ENCODE measurements at places on chromosomes 2 and 18.

DNA sequence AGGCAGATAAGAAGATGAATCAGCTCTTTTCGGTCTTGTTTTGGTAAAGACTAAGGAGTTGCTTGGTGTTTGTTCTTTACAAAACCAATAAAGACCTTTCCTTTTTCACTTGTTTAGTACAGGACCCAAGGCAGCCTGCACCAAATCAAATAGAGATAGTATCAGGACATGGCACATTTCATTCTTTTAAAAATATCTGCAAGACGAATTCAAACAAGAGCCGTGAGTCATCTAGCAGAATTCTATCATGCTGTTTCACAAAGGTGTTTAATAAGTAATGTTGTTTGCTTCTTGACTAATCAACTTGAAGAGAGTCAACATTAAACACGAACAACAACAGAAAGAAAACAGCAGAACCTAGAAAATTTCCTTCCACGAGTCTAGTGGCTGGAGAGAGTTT is 102.8 kb upstream of the TTN start:
- no peak for DNase-seq

- no peak for DNase-seq
Observed at GRCh38 chr2:100470182-100470581, at the start of gene NMS. NMS (plus strand) TSS chr2:100470482; CDS start chr2:100470489, 7 bp downstream.

DNA sequence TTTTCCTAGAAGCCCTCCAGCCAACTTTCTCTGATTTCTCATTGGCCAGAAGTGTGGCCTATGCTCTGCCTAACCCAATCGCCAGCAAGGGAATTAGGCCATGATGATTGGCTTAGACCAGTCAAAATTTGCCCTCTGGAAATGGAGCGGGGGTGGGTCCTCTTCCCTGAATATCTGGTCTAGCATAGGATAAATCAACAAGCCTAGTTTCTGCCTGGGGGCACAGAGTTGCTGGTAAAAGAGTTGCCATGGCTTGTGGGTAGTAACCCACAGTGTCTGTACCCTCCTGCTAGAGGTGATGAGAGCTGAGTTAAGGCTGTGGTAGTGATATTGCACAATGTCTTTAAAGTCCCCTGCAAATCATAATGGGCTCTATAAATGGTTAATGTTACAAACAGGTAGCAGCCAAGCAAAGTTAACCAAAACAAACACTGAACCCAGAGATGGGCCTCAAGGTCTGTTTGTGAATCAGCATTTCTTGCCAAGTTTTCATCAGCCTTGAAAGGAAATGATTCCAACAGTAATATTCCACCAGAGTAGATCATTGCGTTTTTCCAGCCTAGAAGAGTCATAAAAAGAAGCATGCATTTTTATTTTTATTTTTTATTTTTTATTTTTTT is 19.3 kb downstream of the GALM start:
- DNase-seq: no peak

- DNase-seq: no peak
Observed at GRCh38 chr2:85310330-85310729, 17.5 kb downstream of the TGOLN2 start.

DNA sequence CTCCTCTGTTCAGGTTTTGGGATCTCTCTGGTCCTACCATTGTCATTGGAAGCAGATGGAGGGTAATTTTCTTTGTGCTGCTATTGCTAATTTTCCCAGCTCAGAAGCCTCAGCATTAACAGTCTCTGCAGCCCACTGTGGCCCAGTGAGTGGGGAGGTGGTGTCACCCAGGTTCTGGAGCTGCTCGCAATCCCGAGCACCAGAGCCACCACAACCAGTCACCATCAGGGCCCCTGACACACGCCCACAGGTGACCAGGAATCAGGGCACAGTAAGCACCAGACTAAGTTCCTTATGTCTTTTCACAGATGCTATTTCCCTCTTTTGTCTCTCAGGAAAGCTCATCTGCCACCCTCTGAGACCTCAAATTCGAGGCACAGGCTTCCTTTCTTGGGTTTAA is 87.9 kb downstream of the SEPTIN10 start:
- DNase-seq: no peak

GRCh38 chr18:10401521-10401920 is 52.9 kb upstream of the APCDD1 start:
- no peak for DNase-seq

DNA sequence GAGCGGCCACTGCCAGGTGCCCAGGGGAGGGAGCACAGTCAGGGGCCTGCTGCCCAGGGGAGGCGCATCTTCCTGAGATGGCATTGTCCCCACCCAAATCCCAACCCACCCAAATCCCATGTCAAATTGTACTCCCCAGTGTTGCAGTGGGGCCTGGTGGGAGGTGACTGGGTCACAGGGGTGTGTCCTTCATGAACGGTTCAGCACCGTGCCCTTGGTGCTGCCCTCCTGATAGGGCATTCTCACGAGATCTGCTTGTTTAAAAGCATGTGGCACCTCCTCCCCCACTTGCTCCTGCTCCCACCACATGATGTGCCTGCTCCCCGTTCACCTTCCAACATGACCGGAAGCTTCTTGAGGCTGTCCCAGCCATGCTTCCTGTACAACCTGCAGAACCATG is 27.6 kb downstream of the ANKMY1 start:
- DNase-seq: no peak

- DNase-seq: no peak
Observed at GRCh38 chr2:217797661-217798069, 205.1 kb downstream of the TNS1 start.

GRCh38 chr2:133733901-133734255 is 165.6 kb upstream of the NCKAP5 start:
- no peak for DNase-seq

DNA sequence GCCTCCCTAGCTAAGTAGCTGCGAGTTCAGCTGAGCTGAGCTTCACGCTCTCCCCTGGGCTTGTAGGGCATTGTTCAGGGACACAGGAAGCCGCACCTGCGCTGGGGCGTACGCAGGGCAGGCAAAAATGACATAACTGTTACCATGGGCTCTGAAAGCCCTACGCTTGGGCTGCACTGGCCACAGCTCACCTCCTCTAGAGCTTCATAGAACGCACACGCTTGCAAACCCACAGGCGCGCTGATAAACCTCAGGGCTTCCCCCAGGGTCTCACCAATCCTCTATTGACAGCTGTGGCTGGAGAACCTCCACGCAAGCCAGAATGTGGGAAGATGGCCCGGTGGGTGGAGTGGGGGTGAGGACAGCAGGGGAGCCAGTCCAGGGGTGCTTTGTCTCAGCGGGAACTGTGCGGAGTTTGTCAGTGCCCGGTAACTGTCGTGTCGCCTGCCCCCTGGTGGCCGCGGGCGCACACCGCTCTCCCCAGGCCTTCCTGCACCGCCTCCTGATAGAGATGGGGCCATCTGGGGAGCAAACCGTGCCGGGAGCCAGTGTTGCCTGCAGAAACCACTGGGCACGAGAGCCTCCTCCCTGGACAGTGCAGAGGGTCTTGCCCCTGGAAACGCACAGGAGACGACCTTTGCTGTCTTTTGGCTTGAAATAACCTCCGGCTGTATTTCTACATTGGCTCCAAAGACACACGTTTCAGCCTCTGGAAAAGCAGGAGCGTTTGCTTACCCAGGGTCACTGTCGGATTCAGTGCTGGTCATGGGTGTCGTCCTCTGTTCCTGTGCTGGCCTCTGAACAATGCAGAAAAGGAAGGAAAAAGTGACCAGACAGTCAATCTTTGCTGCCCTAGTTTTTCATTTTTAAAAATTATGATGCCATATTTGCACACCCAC is 17.0 kb upstream of the CIDEA start:
- DNase-seq: peak; percentile 45

- no peak for DNase-seq
Observed at GRCh38 chr2:166573391-166573790, 79.3 kb upstream of the SCN7A start.

- no peak for DNase-seq
Observed at GRCh38 chr18:52888014-52888413, 548.0 kb downstream of the DCC start.

DNA sequence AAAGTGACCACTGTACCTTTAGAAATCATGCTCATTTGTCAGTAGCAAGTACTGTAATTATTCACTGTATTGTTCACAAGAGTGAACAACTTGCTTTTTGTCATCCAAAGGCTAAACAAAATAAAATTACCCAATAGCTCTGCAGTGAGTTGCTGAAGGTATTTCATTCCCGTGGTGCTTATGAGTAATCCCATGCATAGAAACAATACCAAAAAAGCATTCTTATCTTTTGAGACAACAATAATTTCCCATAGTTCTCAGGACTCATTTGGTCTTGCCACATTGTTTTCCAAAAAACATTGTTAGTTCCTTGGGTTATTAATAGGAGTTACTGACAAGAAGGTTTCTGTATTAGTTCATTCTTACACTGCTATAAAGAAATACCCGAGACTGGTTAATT is 503.2 kb upstream of the FAM98A start:
- DNase-seq: no peak

- no peak for DNase-seq
Observed at GRCh38 chr18:36665952-36666351, 162.8 kb downstream of the TPGS2 start.

GRCh38 chr2:62698653-62699052 is 6.9 kb upstream of the EHBP1 start:
- no peak for DNase-seq

- DNase-seq: no peak
Observed at GRCh38 chr18:25164848-25165811, 186.8 kb downstream of the ZNF521 start.

DNA sequence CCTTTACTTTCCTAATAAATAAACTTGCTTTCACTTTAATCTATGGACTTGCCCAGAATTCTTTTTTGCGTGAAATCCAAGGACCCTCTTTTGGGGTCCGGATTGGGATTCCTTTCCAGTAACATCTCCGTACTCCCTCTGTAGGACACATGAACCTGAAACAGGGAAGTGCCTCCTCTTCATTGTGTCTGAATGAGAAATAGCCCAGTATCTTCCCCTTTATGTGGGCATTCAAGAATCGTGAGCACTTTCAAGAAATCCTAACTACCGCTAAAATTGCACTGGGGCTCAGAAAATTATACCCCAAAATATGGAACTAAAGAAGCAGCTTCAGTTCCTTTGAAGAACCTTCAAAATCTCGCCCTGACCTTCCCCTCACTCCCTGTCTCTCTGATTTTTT is 7.8 kb upstream of the POMC start:
- DNase-seq: no peak

DNA sequence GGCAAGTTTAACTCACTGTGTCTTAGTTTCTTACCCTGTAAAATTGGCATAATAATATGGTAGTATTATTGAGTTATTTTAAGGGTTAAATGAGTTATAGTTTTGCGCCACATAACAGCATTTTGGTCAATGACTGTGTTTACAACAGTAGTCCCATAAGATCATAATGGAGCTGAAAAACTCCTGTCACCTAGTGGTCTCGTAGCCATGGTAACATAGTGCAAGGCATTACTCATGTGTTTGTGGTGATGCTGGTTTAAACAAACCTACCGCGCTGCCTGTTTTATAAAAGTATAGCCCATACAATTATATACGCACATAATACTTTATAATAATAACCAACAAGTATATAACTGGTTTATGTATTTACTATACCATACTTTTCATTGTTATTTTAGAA is 15.8 kb downstream of the UNC80 start:
- no peak for DNase-seq

- no peak for DNase-seq
Observed at GRCh38 chr2:95329891-95330793, 33.0 kb downstream of the KCNIP3 start.

GRCh38 chr18:80104364-80104779 is 4.7 kb upstream of the ADNP2 start:
- DNase-seq: no peak

GRCh38 chr2:132384491-132385151 is 32.0 kb upstream of the GPR39 start:
- DNase-seq: no peak

- DNase-seq: no peak
Observed at GRCh38 chr2:146870691-146871090, 974.1 kb upstream of the ACVR2A start.

GRCh38 chr18:56267334-56267733 is 371.1 kb downstream of the TXNL1 start:
- no peak for DNase-seq

DNA sequence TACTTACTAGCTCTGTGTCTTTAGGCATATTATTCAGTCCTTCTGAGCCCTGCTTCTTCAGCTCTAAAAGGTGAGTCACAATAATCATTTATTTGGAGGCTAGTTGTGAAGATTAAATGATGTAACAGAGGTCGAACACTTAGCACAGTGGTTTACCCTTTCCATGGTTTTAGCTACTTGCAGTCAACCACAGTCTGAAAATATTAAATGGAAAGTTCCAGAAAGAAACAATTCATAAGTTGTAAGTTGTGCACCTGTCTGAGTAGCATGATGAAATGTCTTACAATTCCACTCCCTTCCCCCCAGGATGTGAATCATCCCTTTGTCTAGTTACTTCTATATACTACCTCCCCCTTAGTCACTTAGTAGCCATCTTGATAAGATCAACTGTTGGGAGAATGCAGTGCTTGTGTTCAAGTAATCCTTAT is 217.6 kb upstream of the THUMPD2 start:
- DNase-seq: no peak

- no peak for DNase-seq
Observed at GRCh38 chr2:106745468-106745867, 140.5 kb downstream of the ST6GAL2 start.

DNA sequence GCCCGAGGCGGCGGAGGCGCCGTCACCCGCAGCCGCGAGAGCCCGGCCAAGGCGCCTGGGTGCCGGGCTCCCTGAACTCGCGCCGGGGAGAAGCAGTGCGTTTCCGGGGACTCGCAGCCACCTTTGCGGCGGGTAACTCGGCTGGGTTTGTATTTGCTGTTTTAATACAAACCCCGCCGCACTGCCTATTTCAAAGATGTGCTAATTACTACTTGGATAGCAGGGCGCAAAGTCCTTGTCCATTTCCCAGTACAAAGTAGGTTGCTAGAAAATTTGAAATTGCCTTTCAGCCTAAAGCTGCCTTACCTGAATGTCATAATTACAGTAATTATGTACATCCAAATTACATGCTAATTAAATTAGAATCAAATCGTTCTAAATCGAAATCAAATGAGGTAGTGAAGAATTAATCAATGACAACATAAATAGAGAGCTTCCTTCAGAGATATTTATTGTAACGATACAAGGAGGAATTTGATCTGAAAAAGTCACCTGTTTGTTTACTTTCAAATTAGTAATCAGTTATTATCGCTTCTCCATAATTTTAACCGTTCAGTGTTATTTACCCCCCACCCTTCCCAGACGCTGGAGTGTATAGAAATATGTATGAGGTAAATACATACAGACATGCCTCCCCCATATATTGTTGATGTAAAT is 8.1 kb downstream of the SP9 start:
- no peak for DNase-seq

DNA sequence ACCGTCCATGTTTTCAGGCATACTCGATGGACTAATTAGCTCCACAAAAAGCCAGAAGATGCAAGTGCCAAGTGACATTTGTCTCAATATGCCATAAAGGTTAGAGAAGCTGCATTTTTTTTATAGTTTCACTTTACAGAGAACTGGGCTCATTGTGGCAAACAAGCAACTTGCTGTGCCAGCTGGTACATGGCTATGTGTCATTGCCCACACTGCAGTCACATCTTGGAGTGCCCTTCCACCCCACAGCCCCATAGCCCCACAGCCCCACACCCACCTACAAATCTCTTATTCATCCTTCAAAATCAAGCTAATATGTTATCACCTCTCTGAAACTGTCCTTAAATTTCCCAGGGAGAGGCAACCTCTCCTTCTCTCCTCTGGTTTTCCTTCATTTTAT is 451.9 kb downstream of the ARHGAP15 start:
- DNase-seq: no peak

All from activated T-helper 9 cell treated with anti-CD3 and anti-CD28 coated beads, Interleukin-2, amount 50 U/mL, for 16 hours (primary cell).